Activated CD4-positive, alpha-beta T cell treated with anti-CD3 and anti-CD28 coated beads, Interleukin-2, amount 50 U/mL, for 48 hours (primary cell): ENCODE measurements at places on chromosomes 5 and 9.
A peak's percentile ranks its signal among the peaks of the same experiment; 100 is the strongest.

- no peak for DNase-seq
Observed at GRCh38 chr5:9782826-9783560, 152.8 kb upstream of the TAS2R1 start.

GRCh38 chr5:96826071-96826470, 18.3 kb upstream of the ERAP1 start:
- DNase-seq: no peak

GRCh38 chr5:14594378-14595074, 12.9 kb downstream of the OTULINL start:
- peak; percentile 12 for DNase-seq

- no peak for DNase-seq
Observed at GRCh38 chr9:110714314-110714713, 45.7 kb downstream of the MUSK start.

DNA sequence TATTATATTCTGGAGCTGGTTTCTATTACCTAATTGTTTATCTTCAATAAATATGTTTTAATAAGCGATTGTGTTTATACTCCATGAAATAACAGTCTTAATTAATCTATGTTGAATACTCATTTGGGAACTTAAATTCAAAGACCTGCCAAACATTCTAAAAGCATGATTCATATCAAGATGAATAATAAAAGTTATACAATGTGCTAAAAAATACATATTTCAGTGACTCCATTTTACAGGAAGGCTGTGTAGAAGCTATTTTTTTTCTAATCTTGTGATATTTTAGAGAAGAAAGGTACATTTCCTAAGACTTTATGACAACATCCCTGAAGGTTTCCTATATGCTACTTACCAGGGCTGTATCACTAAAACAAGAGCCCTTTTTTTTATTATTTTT, 417.9 kb downstream of the NFIB start:
- DNase-seq: no peak

DNA sequence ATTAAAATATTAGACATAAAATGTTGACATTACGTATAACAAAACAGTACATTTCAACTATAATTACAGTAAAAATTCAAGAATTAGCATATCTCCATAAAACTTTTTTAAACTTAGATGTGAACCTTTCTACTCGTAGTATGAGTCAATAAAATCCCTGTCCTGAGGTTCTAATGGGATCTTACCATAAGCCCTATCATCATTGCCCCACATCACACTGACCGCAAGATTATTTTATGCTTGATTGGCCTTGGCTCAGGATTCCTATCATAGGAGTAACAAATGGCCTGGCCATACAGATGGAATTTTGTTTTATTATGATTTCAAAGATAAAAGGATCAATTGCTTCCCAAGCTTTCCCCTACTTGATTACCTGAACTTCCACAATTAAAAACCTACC, 238.3 kb downstream of the MEF2C start:
- no peak for DNase-seq

- DNase-seq: no peak
Observed at GRCh38 chr5:58108511-58108910, 351.4 kb downstream of the PLK2 start.

DNA sequence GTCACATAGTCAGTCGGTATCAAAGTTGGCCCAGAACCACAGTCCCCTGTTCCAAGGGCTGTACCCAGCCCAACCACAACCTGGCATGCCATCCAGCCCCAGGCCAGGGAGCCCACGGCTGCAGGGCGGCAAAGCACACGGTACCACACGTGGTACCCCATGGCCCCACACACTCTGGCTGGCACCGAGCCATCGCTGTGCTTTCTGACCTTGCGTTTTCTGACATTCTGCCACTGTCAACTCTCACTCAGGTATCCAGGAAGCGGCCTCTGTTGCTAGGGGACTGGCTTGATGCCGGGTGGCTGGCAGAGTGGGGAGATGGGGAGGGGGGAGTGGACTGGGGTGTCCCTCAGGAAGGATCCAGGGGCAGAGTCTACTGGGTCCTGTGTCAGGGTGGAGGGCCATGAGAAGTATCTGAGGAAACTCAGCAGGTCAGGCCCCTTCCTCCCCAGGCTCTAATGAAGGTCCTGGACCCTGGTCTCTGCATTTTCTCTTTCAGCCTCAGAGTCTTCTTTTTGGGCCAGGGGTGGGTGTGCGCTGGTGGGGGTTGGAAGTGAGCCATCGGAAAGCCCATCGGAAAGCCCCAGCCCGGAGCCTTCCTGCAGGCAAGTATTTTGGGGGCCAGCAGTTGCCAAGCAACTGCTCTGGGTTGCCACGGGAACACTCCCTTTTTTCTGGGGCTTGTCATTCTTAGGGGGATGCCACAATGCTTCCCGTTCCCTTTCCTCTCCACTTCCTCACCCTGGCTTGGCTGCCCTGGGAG, 21.0 kb upstream of the RALGDS start:
- peak; percentile 74 for DNase-seq

GRCh38 chr9:115132648-115133047, 14.7 kb upstream of the TNC start:
- DNase-seq: no peak

DNA sequence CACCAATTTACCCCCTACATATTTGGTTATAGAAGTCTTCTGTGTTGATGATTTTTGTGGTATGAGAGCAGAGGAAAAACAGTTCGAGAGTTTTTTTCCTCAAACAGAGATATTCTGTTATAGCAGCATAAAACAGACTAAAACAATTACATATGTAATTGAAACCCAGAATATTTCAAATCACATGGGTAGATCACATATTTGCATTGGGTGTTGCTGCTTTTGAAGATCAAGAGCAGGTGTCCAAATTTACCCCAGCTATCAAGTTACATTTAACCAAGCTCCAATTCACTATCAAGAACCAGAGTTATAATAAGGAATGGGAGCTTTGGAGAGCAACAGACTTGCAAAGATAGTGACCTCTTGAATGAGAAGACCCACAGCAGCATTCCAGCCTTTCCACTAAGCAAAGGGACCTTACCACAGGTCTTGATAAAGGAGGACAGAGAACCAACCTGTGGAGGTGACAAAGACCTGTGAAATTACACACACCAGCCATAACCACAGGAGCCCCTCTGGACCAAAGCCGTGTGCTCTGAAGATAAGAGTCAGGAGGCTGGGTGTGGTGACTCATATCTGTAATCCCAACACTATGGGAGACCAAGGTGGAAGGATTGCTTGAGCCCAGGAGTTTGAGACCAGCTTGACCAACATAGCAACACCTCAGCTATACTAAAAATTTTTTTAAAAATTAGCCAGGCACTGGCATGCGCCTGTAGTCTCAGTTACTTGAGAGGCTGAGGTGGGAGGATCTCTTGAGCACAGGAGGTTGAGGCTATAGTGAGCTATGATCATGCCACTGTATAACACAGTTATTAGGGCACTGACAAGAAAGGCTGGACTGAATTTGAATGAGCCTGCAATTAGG, 4.0 kb upstream of the CCL28 start:
- DNase-seq: no peak

DNA sequence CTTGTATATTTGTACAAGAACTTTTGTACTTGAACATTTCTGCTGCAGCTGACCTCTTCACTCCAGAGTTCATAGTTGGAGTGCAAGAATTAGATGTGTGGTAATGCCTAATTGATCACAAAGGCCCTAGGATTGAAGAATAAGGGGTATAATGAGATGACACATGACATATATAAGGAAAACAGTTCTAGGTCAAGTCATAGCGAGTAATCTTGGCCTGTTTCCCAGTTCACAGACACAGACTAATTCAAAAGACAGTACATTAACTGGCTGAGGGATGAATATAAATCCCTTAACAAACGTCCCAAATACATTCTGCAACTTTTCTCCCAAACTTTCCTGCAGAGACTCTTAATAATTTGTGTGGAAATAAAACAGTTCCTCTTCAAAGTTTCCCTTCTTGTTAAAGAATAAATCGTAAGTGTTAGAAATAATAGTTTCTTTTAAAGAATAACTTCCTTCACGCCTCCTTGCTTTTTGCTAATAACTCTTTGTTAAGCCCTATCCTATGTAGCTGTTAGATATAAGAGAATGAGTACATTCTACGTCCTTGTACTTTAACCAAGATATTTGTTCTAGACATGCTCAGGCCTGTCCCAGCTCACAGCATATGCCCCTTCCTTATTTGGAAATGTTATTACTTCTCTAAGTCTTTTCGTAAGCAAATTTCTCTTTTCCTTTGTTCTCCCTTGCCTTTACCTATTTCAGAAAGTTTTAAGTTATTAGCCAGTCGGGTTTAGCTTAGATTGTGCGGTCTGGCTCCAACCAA, 556.4 kb upstream of the CTNND2 start:
- DNase-seq: no peak

- DNase-seq: no peak
Observed at GRCh38 chr9:99490729-99491128, 268.6 kb downstream of the SEC61B start.

DNA sequence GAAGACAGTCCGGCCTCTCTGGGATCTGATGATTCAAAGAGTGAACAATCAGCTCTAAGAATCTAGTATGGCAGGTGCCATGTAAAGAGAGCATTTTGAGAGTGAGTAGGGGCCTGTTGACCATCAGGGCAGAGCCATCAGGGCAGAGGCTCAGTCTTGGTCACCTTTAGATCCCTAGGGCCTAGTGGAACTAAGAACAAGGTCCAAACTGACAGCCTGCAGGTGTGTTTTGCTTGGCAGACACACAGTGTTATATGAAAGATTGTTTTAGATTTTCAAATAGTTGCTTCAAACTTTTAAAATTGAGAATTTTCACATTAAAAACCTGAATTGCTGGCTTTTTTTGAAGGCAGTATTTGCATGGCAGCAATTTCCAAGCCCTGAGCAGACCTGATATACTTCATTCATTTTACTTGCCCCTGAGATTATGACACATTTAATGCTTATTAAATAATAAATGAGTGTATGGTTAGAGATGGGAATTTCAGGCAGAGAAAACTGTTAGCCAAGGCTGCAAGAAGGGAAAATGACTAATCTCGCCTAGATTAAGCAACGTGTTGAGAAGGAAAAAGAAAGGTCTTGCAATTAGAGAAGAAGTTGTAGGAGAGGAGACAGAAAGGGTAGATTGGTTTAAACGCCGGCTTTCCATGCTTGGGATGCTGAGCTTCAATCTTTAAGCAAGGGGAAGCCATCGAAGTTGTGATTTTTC, 279.6 kb downstream of the ARRDC3 start:
- DNase-seq: no peak

DNA sequence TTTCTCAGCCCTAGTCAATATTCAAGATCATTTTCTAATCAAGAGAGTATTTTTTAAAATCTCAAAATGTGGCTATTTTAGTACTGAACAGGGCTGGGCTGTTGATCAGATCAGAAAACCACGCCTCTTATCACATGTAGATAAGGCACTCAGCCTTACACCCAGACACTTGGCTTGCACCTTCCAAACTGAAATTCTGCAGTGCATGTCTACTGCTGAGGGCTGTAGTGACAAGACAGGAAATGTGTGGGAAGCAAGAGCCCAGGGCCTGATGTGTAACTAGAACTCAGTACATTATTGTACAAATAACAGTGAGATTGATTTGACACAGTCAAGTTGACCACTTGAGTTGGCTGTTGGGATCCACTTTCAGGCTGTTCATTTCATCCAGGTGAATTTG, 48.6 kb downstream of the UBE2QL1 start:
- no peak for DNase-seq

DNA sequence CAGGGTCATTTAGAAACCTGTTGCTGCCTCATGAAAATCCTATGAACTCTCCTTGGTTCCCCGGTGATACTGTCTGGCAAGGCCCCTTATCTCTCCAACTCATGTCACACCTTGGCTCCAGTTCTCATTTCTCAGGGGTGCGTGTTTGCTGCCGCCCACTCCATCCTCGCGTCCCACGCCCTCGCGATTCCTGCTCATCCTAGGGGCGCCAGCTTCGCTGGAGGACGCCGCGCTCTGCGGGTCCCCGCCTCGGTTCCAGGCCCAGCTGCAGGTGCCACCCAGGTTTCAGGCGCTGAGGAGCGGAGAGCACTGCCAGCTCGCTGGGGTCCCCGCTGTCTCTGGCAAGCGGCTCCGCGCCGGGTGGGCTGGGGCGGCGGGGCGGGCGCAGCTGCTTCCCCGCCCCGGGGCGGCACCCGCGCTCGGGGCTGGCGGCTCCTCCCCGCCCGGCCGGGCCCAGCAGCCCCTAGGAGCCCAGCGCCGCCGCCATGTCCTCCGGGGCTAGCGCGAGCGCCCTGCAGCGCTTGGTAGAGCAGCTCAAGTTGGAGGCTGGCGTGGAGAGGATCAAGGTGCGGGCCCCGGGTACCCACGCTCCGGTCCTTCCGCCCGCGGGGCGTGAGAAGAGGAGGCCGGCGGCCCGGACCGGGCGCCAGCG, at the start of gene GNG10:
TSS of gene GNG10 (plus strand) at position 456 of the 652 bp plus-strand sequence. CDS start at position 486, 30 bp downstream.
- peak; percentile 65 for DNase-seq

DNA sequence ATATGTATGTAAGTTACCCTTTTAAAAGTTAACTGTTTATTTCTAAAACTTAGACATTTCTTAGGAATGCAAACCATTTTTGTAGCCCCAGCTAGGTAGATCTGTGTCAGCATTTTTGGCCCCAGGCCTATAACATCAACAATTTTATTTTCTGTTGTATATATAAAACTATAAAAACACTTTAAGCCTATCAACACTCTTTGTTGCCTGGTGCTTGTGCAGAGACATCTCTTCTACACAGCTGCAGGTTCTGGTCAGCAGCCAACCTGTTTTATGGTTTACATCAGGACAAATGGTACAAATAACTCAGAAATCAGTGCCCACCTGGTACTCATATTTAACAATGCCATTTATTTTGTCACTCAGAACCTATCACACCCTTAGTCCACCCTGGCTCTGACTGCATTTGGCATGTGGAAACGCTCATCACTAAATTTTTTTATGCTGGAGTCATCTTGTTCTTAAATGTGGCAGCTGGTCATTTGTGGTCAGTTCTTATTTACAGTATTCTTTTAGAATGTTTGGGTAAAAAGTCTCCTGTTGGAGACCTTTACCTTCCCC, 173.4 kb downstream of the DNAH5 start:
- no peak for DNase-seq

- no peak for DNase-seq
Observed at GRCh38 chr5:138725818-138726416, 27.3 kb upstream of the CTNNA1 start.

- no peak for DNase-seq
Observed at GRCh38 chr9:121289026-121289771, 21.2 kb downstream of the GSN start.
